Stimulated activated CD4-positive, alpha-beta T cell treated with anti-CD3 and anti-CD28 coated beads, Interleukin-15, amount 100 ng/mL, for 1 hour (primary cell): ENCODE measurements at places on chromosomes 4 and X.
A peak's percentile ranks its signal among the peaks of the same experiment; 100 is the strongest.

- DNase-seq, result no peak
Measured at GRCh38 chrX:28920153-28920943, 333.1 kb downstream of the IL1RAPL1 start.

DNA sequence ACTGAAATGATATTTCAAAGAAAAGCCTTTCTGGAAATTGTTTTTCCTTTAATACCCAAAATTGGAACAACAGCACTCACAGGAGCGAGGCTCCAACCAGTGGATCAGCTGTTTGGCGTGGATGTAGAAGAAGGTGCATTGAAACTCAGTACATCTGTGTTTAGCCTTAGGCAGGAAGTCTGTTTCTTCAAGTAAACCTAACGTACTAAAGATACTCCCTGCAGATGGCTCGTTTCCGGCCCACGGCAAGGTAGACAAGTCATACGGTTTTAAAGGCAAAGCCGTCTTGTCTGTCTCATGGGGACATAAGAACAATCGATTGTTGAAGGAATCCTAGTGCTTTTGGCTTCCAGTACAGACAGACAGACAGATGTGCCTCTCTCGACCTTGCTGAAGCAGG is 50.0 kb upstream of the CLCN4 start:
- DNase-seq, result peak; percentile 10

DNA sequence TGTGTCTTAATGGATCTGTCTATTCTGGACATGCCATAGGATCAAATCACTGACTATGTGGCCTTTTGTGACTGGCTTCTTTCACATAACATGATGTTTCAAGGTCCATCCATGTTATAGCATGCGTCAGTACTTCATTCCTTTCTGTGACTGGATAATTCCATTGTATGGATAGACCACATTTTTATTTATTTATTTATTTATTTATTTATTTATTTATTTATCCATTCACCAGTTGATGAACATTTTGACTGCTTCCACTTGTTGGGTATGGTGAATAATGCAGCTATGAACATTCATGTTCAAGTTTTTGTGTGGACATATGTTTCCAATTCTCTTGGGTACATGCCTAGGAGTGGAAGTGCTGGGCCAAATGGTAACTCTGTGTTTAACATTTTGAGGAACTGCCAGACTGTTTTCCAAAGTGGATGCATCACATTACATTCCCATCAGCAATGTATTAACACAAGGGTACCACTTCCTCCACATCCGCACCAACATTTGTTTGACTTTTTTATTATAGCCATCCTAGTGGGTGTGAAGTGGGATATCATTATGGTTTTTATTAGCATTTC is 14.0 kb downstream of the RTL5 start:
- DNase-seq, result no peak

GRCh38 chrX:133254666-133255065 is 36.5 kb upstream of the TFDP3 start:
- no peak for DNase-seq

GRCh38 chr4:29151584-29151983 is 1568.6 kb upstream of the PCDH7 start:
- DNase-seq, result no peak

- DNase-seq, result no peak
Measured at GRCh38 chrX:109997786-109998452, 5.0 kb upstream of the TMEM164 start.
